ENCODE measurements at places on chromosomes 2 and 18.

GRCh38 chr2:241255542-241256167 lies 59.8 kb downstream of the HDLBP start:
- DNase-seq, result no peak

DNA sequence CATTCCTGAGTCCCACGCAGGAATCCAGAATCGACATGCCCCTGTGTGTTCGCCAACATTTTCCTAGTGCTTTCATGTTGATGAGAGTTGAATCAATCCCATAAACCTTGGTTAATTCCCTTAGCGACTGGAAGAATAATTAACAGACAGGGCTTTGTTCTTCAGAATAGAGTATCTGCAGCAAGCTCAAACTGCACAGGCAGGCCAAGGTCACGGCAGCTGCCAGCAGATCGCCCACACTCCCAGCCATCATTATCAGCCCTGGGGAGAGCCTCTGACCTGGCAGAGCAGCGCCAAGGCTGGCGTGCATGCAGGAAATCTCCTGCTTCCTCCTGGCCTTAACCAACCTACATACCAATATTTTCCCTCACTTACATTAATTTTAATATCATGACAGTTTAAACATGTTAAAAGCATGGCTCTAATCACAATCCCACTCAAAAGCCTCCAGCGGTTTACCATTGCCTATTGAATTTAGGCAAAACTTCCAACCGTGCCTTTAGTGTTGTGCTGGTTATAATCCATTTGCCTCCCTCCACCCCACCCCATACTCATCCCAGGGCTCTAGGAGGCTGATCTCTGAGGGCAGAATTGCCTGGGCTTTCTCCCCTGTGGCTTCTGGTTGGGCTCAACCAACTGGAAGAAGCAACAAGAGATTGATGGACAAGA lies 46.8 kb upstream of the NCK2 start:
- no peak for DNase-seq

DNA sequence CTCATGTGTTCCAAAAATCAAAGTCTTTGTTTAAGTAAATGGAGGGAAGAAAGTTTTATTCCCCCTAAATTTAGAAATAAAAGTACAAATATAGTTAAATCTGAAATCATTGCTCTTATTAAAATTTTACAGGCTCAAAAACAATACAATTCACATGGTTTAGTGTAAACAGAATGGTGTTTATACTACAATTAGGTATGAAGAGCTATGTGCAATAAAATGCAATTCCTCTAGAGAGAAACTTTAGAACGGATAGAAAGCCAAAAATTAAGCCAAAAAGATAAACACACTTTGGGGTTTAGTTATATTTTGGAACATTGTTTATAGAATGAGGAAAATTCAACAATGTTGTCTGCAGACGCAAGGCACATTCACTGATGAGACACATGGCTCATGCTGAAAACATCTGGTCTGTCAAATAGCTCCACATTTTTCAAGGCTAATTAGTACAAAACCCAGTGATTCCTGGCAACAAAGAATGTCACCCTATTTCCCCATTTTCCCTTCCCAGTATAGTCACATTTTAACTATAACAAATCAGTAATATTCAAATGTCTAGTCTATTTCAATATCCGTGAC lies 103.3 kb downstream of the EXOC6B start:
- no peak for DNase-seq

DNA sequence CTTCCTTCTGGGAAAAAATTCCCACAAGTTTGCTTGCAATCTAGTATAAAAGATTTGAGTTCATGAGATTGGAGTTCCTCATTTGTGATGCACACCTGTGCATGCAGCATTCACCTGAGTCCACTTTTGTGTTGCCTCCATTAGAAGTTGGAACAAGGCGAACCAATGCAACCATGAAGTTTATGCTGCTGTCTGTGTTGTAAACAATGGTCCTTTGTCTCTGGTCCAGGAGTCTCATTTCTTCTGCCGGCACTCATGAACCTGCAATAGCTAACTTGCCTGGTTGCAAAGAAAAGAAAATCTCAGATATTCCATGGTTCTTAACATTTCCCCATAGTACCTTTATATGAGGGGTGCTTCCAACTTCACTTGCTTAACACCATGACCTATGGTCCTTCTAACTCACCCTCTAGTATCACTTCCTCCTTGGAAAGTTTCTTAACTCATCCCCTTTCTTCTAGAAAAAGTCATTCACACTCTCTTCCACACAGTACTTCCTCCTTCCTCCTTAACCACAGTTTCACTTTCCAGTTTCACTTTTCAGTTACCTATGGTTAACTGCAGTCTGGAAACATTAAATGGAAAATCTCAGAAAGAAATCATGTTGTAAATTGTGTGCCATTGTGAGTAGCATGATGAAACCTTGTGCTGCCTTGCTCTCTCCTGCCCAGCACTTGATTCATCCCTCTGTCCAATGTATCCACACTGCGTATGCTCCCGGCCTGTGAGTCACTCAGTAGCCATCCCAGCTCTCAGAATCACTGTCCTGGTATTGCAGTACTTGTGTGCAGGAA lies 128.8 kb upstream of the TRIB2 start:
- DNase-seq, result no peak

DNA sequence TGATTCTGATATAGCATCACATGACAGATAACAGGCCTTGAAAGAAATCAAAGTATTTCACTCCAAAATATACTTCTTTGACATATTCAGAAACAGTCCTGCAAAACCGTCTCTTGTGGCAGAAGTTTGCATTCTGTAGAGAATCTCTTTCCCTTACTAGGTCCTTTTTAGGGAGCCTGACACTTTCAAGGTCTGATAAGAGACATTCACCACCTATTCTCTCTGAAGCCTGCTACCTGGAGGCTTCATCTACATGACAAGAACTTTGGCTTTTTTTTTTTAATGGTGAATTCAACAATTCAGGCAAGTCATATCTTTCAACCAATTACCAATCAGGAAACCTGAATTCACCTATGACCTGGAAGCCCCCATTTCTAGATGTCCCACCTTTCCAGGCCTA lies 83.8 kb downstream of the CCDC178 start:
- DNase-seq, result no peak

DNA sequence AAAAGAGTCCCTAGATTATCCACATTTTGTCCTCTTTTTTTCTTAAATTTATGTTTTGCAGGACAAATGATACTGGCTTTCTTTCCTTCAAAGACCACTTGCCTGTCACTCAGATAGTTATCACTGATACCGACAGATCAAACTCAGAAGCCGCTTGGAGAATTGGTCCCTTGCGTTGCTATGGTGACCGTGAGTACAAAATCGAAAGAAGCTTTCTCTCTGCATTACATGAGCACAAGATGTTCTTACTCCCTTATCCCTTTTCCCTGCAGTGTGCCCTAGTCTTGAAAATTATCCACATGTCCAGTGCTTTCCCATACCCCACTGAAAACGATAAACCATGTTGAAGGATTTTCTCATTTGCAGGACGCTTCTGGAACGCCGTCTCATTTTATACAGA lies 738.5 kb downstream of the CNTNAP5 start:
- no peak for DNase-seq

- no peak for DNase-seq
Measured at GRCh38 chr2:110794951-110795350, 62.6 kb downstream of the ACOXL start.

DNA sequence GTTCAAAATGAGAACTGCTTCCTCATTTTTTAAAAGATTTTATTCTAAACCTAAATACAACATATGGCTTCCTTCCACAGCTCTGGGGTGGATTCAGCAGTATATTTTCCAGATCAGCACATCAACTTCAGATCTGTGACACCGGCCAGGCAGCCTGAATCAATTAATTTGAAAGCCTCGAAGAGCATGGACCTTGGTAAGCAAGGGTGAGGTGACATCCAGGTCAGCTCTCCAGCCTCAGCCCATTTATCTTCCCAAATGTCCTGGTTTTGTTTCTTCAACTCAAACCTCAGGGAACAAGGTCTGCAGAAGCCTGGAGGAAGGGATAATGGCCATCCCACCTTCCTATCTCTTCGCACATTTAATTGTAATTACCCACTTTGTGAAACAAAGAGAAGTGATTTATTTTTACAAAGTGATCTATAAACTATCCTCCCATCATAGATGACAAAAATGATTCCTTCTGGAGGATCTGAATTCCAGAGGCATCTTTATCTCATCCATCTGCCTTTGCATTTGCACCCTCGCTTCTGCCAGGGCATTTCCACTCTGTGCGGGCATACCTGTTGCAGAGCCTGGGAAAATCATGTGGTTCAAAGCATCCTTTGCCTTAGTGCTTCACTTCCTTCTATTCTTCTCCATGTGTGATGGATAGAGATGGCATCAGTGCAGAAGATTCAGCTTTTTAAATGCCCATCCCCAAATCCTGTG lies 489.0 kb upstream of the NRP2 start:
- DNase-seq, result no peak

GRCh38 chr2:216259081-216259480 lies 113.2 kb downstream of the MARCHF4 start:
- no peak for DNase-seq

GRCh38 chr2:237041231-237041630 lies 44.5 kb upstream of the COPS8 start:
- DNase-seq, result no peak

DNA sequence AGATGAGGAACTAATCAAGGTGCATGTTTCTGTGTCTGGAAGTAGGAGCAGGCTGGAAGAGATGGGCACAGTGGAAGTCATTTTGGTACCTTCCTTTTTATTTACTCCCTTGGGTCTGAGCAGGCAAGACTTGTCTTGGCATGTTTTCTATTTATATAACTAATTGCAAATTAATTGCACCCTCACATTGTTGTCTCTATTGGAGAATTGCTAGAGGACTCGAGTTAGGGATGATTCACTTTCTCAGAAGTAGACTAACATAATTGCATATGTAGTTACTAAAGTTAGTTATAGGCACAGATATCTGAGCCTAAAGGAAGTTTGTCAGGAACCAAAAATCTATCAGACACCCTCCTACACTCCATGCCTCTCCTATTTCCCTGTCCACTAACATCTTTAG lies 92.8 kb upstream of the NRP2 start:
- no peak for DNase-seq

GRCh38 chr18:76386886-76387285 lies 108.2 kb downstream of the ZNF516 start:
- no peak for DNase-seq

DNA sequence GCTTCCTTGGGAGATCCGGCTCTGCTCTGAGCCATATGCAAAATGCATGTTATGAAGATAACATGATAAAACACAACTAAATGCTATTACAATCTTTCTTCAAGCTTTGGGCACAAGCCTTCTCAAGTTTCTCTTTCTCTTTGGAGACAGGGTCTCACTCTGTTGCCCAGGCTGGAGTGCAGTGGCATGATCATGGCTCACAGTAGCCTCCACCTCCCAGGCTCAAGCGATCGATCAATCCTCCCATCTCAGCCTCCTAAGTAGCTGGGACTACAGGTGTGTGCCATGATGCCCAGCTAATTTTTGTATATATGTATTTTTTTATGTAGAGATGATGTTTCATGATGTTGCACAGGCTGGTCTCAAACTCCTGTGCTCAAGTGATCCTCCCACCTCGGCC lies 107.7 kb upstream of the SP3 start:
- no peak for DNase-seq

GRCh38 chr18:46715062-46715461 lies 41.8 kb downstream of the ST8SIA5 start:
- DNase-seq, result no peak

GRCh38 chr2:136764452-136765255 lies 691 bp upstream of the THSD7B start:
- no peak for DNase-seq

DNA sequence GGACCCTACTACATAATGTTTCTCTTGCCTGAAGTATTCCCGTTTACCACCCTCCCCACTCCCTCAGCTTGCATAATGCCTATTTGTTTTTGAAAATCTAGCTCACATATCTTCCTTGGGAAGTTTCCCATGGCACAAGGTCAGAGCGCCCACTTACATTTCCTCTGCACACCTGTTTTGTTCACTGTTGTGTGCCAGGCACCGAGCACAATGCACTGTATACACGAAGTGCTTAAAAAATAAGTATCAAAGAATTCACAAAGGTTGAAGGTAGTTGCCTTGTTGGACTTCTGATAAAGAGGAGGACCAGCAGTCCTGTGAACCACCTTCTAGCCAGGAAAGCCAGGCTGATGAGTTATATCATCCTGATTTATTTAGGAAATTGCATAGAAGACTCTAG lies 16.8 kb upstream of the RHOB start:
- DNase-seq, result no peak

- no peak for DNase-seq
Measured at GRCh38 chr18:62881509-62882016, 166.2 kb downstream of the PHLPP1 start.

GRCh38 chr18:69996951-69997798 lies 49.5 kb upstream of the CD226 start:
- DNase-seq, result no peak

All from activated CD4-positive, alpha-beta T cell treated with anti-CD3 and anti-CD28 coated beads for 24 hours (primary cell).